ENCODE measurements at places on chromosomes 3 and 15. TPM values are rescaled to one million over a fixed set of nuclear protein-coding genes. Genes with fewer than 3 reads are reported as not detected.
A peak's percentile ranks its signal among the peaks of the same experiment; 100 is the strongest.

PLA2G4E gene
- total RNA-seq: not detected

GOLGA6L7 gene
- total RNA-seq: not detected

B3GALNT1 gene
- total RNA-seq: 3.1 TPM

DNA sequence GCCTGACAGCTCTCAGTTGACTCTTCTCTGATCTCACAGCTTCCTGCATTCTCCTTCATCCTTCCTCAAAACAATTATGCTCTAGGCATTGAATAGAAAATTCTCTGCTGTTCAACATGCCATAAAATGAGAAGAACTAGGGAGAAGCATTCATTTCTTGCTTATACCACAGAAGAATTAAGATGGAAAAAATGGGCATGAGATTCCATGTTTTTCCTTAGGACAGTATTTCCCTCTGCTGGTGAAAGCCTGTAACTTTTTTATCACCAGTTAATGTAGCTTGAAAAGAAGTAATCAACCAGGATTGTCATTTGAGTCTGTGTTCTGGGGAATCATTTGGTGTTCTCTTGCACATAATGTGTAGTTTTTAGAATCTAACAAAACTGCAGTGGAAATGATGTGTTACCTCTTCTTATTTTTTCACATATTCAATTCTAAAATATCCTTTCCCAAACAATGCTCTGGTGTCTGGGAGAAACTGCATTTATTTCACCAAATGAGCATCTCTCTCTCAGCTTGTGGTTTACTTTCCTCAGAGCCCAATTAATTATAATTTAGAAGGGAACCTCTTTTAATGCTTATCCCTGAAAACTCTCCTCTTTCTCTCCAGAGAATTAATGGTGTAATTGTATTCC, 92.8 kb upstream of the DCBLD2 start:
- peak; percentile 69 for DNase-seq

GRCh38 chr3:59884409-59884808, 834.6 kb upstream of the CFAP20DC start:
- DNase-seq: no peak

DNA sequence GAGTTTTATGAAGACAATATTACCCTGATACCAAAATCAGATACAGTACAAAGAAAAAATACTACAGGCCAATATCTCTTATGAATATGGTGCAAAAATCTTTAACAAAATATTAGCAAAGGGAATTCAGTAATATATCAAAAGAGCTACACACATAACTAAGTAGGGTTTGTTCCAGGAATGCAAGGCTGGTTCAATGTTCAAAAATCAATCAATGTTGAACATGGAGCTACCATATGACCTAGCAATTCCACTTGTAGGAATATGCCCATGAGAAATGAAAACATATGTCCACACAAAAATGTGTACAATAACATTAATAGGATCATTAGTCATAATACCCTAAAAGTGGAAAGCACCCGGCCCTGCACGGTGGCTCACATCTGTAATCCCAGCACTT, 7.8 kb downstream of the OCA2 start:
- DNase-seq: no peak

- peak; percentile 72 for DNase-seq
These were observed 103.5 kb downstream of the TBC1D2B start for GRCh38 chr15:77974098-77974414.

- peak; percentile 31 for DNase-seq
These were observed 655 bp downstream of the CYFIP1 start for GRCh38 chr15:22979238-22980188.

GRCh38 chr3:190070622-190071347, 49.9 kb downstream of the P3H2 start:
- no peak for DNase-seq

- no peak for DNase-seq
These were observed 86.5 kb downstream of the ST6GAL1 start for GRCh38 chr3:187016639-187017345.
